Activated T-cell treated with anti-CD3 and anti-CD28 coated beads for 48 hours (primary cell): ENCODE measurements at places on chromosomes 1 and 21.

DNA sequence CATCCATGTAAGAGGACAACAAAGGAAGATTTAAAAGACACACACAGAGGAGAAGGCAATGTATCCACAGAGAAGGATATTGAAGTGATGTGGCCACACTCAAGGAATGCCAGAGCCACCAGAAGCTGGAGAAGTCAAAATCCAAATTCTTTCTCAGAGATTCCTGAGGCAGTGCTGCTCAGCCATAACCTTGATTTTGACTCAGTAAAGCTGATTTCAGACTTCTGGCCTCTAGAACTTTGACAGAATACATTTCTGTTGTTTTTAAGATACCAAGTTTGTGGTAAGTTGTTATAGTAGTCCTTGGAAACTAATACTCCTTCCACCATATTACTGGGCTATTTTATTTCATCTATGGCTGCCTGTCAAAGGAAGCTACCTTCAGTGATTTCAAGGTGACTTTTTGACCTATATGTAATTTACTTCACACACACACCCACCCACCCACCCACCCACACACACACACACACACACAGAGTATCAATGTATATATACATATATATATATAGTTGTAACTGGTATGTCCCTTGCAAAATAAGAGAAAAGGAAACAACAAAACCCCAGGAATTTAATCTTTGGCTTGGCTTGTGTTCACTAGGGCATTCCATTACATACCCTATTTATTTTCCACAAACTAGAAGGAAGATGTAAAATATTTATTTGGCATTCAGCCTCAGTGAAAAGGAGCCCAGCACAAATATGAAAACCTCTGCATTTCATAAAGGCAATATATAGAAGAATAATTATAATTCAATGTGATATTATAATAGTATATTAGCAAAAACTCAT, 142.1 kb upstream of the PTGFR start:
- DNase-seq, result no peak

DNA sequence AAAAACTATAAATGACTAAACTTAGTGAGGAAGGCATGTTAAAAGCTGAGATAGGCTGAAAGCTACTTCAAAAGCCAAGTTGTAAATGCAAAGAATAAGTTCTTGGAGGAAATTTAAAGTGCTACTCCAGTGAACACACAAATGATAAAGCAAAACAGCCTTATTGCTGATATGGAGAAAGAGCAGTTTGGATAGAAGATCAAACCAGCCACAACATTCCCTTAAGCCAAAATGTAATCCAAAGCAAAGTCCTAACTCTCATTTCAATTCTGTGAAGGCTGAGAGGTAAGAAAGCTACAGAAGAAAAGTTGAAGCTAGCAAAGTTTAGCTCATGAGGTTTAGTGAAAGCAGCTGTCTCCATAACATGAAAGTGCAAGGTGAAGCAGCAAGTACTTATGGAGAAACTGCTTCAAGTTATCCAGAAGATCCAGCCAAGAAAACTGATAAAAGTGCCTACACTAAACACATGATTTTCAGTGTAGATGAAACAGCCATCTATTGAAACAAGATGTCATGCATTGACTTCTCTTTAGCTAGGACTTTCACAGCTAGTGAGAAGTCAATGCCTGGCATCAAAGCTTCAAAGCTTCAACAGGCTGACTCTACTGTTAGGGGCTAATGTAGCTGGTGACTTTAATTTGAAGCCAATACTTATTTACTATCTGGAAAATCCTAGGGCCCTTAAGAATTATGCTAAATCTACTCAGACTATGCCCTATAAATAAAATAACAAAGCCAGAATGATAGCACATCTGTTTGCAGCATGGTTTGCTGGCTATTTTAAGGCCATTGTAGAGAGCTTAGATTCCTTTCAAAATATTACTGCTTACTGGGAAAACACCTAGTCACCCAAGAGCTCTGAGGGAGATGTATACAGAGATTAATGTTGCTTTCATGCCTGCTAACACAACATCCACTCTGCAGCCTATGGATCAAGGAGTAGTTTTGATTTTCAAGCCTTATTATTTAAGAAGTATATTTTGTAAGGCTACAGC, 188.6 kb downstream of the EIF4G3 start:
- DNase-seq, result no peak

- no peak for DNase-seq
These were observed 94.2 kb downstream of the CACNA1E start for GRCh38 chr1:181577475-181577874.

GRCh38 chr1:147598621-147599361, 57.5 kb downstream of the BCL9 start:
- DNase-seq, result no peak
